ENCODE measurements at places on chromosomes 3 and 15.
A peak's percentile ranks its signal among the peaks of the same experiment; 100 is the strongest.

DNA sequence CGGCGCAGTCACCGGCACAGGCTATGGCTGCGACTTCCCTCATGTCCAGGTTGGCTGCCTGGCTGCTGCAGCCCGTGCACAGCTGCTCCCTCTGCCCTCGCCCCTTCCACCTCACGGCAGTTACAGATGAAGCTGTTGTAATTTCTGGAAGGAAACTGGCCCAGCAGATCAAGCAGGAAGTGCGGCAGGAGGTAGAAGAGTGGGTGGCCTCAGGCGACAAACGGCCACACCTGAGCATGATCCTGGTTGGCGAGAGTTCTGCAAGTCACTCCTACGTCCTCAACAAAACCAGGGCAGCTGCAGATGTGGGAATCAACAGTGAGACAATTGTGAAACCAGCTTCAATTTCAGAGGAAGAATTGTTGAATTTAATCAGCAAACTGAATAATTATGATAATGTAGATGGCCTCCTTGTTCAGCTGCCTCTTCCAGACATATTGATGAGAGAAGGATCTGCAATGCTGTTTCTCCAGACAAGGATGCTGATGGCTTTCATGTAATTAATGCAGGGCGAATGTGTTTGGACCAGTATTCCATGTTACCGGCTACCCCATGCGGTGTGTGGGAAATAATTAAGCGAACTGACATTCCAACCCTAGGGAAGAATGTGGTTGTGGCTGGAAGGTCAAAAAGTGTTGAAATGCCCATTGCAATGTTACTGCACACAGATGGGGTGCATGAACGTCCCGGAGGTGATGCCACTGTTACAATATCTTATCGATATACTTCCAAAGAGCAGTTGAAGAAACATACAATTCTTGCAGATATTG lies 13.2 kb upstream of the GNB4 start:
- DNase-seq = no peak

- DNase-seq = peak; percentile 95
These were observed 3.3 kb downstream of the LIPH start for GRCh38 chr3:185549122-185549521.

- peak; percentile 5 for DNase-seq
These were observed 50.3 kb downstream of the LHFPL4 start for GRCh38 chr3:9503283-9503682.

DNA sequence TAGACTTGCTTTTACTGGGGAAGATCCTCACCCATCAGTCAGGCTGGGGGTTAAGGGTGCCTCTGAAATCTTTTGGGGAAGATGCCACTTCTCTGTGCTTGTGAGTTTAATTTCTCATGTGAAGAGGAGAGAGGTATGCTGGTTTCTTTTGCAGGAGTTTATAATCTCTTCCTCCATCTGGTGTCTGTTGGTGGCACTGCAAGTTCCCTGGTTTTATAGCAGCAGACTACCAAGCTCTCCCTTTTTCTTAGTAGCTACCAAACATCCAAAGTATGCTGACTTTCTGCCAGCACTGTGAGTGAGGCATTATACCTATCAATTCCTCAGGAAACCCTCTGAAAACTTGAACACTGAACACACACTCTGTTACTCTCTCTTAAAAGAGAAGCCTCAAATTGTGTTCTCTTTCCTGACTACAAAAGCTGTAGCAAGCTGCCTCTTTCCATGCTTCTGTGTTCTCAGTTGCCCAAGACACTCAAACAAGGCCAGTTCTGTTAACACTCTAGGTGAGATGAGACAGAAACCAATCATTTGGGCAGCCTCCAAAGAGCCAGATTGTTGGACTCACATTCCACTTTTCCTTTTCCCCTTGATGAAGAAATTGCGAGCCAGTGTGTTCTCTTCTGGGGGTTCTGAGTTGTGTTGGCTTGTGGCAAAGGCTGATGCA lies 299.5 kb downstream of the GAP43 start:
- peak; percentile 16 for DNase-seq

DNA sequence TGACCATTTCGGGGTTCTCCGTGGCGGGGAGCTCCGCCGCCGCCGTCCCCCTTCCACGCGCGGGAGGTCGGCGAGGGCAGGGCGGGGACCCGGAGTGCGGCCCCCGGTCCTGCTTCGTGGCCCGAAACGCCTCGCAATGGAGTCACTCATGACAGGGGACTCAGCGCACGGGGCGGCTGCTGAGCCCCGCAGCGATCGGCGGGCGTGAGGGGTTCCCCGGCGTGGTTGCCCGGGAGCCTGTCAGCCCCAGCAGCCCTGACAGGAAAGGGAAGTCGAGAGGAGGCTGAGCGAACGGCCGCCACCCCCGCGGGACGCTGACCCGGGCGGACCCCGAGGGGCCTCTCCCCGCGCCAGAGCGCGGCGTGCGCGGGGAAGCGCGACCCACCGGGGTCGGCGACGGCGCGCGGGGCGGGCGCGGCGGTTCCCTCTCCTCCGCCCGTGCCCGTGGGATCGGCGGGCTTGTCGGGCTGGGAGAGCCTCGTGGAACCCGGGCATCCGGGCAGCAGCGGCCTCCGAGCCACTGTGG lies 564 bp upstream of the PIGZ start:
- DNase-seq = no peak

DNA sequence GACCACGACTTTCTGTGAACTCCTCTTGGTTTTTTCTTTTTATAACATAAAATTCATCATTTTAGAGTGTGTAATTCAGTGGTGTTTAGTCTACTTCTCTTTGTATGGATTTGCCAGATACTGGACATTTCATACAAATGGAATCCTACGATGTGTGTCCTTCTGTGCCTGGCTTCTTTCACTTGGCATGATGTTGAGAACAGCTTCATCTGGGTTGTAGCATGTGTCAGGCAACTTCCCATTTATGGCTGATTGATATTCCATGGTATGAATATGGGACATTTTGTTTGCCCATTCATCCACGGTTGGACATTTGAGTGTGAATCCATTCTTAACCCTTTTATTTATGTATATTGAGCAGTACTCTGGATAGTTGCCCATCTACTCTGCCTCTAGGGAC lies 82.7 kb upstream of the KLF13 start:
- no peak for DNase-seq

- no peak for DNase-seq
These were observed 48.7 kb downstream of the TNFAIP8L3 start for GRCh38 chr15:51046016-51046415.

DNA sequence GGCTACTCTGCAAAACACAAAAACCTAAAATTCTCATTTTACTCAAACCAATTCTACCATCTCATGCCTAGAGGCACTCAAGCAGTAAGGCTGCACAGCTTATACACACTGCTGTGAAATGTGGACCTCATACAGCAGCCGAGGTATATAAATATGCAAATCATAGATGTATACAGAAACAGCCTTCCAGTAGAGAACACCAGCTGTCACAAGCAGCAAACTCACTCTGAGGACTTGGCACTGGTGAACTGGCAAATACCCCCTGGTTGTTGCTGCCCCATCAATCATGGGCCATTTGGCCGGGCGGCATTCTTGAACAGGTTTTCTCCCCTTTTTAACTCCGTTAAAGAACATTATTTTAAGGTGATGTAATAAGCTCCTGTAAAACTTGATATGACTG lies 378.0 kb downstream of the LSAMP start:
- no peak for DNase-seq

DNA sequence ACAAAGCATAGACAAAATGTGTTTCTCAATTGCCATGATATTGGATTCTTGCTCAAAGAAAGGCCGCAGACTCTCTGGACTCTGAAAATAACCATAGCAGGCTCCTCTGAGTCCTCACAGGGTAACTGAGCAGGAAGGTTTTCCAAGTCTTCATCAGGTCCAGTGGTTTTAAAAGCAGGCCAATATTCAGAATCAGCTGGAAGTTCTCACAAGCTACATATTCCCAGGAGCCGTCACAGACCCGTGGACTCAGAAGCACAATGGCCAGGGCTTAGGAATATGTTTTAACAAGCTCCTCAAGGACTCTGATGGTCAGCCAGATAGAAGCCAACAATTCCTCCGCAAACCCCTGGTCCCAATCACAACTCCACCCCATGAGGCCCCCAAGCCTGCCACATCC lies 256.1 kb upstream of the ADAMTS9 start:
- no peak for DNase-seq

- DNase-seq = no peak
These were observed 1199.9 kb downstream of the SI start for GRCh38 chr3:163878396-163878795.
